ENCODE measurements at places on chromosomes 4 and X. TPM values are rescaled to one million over a fixed set of nuclear protein-coding genes. Genes with fewer than 3 reads are reported as not detected.
A peak's percentile ranks its signal among the peaks of the same experiment; 100 is the strongest.

LRIT3 gene
- total RNA-seq, result 0.25 TPM

- no peak for DNase-seq
These were observed 151.0 kb downstream of the PALLD start for GRCh38 chr4:168647646-168648375.

DNA sequence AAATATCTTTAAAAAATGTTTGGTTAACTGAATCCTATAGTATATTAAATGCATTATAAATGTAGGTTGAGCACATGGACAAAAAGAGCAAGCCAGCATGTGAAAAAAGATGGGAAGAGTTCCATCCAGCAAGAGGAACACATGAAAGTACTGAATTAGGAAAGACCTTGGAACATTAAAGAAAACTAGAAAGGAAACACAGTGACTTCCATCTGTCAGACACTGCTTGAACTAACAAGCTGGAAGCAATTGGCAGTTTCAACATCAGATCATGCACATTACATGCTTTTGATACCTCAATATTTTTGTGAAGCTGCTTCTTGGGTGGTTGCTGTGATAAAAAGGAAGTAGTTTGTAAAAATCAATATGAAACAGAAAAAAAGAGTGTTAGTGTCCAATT lies 626.8 kb upstream of the GNPDA2 start:
- DNase-seq, result no peak

GRCh38 chr4:5827108-5828004 lies 65.5 kb downstream of the CRMP1 start:
- DNase-seq, result peak; percentile 47

DNA sequence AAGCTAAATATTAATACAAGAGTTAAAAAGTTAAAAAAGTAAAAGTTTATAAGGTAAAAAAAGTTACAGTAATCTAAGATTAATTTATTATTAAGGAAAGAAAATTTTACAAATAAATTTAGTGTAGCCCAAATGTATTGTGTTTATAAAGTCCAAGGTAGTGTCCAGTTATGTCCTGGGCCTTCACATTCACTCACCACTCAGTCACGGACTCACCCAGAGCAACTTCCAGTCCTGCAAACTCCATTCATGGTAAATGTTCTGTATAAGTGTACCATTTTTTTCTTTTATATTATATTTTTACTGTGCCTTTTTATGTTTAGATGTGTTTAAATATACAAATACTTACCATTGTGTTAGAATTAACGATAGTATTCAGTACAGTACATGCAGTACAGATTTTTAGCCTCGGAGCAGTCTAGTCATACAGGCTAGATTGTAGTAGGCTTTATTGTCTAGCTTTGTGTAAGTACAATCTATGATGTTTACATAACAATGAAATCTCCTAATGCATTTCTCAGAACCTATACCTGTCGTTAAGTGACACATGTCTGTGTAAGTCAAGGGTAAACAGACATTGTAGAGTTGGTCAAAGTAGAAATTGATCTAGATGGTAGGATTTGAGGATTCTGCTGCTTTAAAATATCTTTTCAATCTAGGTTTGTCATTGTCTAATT lies 197.7 kb downstream of the GC start:
- DNase-seq, result no peak

DNA sequence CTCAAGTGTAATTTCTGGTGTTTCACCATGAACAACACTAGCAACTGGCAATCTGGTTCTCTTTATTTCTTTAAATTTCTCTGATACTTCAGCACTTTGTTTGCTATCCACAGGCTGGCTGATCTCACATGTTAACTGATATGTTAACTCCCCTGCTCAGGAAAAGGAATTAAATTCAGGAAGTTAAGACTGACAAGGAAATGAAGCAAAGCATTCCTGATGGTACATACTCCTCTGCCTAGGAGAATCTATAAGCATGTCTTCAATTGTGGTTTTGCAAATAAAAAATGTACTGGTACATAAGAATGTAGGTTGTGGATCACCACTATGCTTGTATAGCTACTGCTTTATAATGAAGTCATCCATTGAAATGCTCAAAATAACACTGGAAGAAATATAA lies 1119.2 kb upstream of the INTU start:
- no peak for DNase-seq

Data from right lobe of liver (tissue), 6 donors.